NB4 (cell line): ENCODE measurements at places on chromosomes 5 and 9.

- peak; percentile 82 for DNase-seq
Observed at GRCh38 chr5:177447611-177448243, 1.1 kb downstream of the PRR7 start.

DNA sequence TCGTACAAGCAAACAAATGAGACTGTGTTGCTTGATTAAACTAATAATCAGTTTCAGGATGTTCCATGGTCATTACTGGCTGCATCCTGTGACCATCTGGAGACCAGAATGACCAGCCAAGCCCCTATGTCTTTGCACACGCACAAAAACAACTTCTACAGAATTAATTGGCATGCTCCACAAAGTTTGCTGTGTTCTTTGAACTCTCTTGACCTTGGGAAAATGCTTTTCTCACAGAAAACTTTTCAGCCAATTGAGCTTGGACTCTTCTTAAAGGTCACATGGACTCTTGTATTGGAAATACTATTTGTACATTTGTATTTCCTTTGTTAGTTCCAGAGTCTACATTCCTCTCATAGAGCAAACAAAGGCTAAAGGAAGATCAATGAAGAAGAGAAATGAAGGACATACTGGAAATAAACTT is 147.8 kb downstream of the ARRDC3 start:
- no peak for DNase-seq

DNA sequence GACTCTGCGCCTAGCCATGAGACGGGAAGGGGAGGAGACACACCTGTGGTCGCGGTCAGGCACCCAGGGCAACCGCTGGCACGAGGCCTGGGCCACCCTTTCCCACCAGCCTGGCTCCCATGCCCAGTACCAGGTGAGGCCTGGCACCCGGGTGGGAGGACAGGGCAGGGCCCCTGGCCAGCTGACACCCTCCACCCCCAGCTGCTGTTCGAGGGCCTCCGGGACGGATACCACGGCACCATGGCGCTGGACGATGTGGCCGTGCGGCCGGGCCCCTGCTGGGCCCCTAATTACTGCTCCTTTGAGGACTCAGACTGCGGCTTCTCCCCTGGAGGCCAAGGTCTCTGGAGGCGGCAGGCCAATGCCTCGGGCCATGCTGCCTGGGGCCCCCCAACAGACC is 5.0 kb downstream of the MAMDC4 start:
- no peak for DNase-seq

GRCh38 chr9:112349008-112349333 is 15.6 kb upstream of the PTBP3 start:
- DNase-seq = no peak

- DNase-seq = no peak
Observed at GRCh38 chr5:55232271-55232984, 980 bp downstream of the CCNO start.

DNA sequence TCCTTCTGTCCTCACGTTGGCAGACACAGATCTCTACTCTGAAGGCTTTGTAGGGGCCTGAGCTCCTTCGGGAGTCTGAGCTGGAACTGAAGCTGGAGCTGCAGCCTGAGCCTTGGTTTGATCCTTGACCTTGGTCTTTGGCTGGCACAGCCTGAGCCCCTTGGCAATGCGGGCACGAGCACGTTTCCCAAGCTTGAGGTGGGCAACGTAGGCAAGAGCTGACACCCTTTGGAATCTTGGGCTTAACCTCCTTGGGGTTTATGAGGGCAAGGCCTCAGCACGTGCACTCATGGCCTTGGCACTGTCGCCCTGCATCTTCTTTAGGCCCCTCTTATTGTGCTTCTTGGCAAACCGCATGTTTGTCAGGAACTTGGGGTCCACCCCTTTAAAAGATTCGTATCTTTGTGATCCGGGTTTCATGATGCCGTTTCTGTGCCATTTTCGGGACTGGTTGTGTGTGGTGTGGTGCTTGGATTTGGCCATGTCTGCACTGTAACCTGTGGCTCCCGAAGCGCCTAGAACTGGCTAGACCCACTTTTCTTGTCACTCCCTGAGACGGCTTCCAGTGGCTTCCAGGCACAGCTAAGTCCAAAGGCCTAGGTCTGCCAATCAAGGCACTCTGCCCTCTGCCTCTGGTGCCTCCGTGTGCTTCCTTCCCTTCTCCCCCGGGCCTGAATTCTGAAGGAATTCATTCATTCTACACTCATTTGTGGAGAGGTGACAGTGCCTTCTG is 1.4 kb downstream of the SUSD1 start:
- DNase-seq = no peak

DNA sequence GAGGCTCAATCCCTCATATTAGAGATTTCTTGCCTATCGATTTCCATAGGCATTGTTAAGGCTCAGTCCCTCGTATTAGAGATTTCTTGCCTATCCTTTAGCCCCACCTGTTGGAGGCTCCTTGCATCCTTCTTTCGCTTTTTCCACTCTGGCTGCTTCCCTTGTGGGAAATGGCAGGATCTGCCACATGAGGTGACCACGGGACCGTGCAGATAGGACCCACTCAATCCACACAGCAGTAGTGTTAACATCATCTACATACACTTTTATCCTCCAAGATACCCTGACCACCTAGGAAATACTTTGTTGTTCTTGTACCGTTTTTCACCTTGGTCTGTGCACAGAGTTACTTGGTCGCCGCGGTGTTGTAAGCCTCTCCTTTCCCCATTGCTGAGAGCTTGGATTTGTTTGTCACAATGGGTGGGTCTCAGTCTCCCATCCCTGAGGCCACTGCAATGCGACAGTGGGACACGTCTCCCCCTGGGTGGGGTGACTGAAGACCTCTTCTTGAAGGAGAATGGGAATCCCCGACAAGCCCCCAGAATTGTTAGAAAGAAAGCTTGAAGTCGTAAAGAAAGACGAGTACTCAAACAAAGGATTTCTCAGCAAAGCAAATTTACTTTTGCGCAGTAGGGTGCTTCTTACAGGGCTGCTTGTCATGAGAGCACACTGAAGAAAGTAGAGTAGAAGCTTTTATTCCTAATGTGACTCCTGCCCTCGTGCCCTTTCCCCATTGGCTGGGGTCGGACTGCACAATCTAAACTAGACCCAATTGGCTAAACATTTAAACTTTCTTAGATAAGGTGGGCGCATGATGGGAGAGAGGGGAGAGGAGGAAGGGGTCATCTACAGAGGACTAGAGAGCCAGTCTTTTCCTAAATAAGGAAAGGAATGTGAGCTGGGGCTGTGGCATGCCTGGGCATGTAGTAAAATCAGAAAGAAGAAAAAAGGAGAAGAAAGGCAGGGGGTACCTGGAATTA is 19.8 kb downstream of the IFT74 start:
- peak; percentile 73 for DNase-seq

DNA sequence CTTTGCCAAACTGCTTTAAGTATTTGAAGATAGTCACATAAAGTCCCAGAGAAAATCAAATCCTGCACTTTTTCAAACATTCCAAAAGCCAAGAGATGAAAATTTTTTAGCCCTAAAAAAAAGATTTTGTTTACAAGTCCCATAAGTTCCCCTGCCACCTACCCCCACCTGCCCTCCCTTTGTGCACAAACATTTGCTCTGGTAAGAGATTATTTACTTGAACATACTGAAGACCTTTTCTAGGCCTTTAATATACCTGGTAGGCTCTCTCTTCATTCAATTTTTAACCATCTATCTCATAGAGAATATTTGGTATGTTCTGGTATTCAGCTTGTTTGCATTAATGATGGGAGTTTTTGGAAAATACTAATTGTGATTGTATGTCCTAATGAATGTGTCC is 50.3 kb downstream of the MEGF9 start:
- DNase-seq = no peak
